ENCODE measurements at places on chromosomes 6 and 20.

GRCh38 chr20:32991792-32992641 lies 12.2 kb downstream of the SUN5 start:
- DNase-seq, result no peak

GRCh38 chr20:14715400-14715799 lies 378.0 kb upstream of the FLRT3 start:
- DNase-seq, result no peak

DNA sequence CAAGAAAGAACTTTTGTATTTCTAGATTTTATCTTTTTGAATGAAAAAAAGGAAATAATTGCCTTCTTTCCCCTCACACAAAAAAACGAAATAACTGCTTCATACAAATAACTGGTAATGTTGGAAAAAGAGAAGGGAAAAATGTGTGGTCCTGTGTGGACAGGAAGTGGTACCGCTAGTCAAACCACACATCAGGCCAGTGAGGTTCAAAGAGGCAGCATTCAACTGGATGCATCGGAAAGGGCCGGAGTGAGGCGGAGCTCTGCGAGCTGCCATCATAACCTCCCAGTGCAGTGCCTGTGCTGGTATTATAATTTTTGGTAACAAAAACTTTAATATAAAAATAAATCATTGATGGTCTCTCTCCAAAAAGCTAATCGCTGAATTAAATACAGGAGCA lies 111.2 kb downstream of the IRF4 start:
- no peak for DNase-seq

- DNase-seq, result peak; percentile 58
These were observed 57.8 kb downstream of the SLC2A10 start for GRCh38 chr20:46767127-46767761.

DNA sequence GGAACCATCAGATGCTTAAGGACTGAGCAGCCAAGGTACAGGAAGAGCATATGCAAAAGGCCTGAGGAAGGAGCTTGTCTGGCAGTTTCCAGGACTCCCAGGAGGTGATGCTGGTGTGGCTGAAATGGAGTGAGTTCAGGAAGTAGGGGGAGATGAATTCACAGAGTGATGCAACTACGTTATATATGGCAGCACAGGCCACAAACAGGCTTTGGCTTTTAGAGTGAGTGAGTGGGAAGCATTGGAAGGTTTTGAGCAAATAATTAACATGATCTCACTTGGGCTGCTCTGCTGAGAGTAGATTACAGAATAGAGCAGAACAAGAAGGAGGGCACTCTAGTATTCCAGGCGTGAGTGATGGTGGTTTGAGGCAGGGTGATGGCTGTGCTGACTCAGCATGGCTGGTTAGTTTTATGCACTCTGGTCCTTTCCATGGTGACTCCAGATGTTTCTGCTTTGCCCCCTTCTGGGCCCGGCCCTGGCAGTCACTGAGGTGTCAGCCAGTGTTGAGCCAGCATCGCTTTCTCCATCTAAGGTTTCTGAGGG lies 6.5 kb downstream of the BTN2A2 start:
- DNase-seq, result no peak

- no peak for DNase-seq
These were observed 775 bp upstream of the NRSN2 start for GRCh38 chr20:346033-346639.

DNA sequence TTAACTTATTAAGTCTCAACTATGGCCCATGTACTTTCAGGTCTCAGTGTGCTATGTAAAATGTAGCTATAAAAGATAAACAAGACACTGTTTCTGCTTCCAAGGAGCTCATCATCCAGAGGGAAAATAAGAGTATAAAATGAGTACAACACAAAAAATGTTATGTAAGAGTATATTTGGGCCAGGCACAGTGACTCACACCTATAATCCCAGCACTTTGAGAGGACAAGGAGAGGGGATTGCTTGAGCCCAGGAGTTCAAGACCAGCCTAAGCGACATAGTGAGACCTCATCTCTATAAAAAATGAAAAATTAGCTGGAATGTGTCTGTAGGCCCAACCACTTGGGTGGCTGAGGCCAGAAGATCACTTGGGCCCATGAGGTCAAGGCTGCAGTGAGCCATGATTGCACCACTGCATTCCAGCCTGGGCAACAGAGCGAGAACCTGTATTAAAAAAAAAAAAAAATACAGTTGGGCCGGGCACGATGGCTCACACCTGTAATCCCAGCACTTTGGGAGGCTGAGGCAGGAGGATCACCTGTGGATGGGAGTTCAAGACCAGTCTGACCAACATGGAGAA lies 124.0 kb downstream of the EDN1 start:
- no peak for DNase-seq

- DNase-seq, result no peak
These were observed 59.6 kb upstream of the QKI start for GRCh38 chr6:163354761-163355425.

DNA sequence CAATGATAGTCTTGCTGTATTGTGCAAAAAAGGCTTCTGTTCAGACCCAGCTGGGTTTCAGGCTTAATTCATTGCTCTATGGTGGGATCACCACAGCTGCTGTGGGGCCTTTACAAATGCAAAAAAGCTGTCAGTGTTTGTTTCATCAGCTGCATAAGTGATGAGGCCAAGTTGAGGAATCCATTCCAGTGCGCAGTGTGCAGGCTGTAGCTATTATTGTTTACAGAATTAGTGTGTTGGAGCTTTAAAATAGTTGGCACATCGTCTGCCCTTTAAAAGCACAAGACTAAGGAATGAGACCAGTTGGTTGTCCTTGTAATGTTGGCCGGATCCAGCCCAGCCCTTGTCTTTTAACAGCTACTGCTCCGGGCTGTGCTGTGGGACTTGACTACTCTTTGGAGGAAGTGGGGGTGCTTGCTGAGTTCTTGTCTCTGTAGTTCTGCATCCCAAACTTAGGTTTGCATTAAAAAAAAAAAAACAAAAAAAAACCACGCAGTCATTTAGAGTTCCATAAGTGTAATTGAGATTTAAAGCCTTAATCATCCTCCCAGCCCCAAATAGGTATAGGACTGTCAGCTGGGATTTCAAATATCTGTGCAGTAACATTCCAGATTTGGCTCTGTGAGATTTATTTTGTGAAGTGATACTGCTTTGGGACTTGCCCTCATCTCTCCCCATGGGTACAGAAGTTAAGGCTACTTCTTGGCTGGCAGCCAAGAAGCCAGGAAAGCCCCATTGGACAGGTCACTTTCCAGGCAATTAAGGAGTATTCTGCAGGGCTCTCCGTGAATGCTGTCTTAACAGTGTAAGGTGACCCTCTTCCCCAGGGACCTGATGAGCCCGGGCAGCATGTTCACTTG lies 19.3 kb downstream of the JARID2 start:
- DNase-seq, result no peak

GRCh38 chr6:108263371-108263770 lies 2.5 kb upstream of the SNX3 start:
- DNase-seq, result no peak

DNA sequence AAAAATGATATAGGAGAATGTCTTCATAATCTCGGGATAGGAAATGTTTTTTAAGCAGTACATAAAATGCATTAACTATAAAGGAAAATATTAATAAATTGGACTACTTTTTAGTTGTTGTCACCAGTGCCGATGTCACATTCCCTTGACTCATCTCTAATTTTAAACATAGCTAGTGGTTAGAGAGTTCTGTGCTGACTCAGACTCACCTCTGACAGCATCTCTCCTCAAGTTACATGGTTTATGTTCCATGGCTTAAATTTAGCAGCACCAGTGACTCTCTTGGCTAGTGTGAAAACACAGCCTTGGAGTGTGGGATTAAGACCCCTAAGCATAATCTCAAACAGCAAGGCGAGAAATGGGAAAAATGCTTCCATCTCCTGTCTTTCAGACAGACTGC lies 311.8 kb upstream of the MMS22L start:
- no peak for DNase-seq

GRCh38 chr20:10646886-10647420 lies 26.8 kb downstream of the JAG1 start:
- no peak for DNase-seq

DNA sequence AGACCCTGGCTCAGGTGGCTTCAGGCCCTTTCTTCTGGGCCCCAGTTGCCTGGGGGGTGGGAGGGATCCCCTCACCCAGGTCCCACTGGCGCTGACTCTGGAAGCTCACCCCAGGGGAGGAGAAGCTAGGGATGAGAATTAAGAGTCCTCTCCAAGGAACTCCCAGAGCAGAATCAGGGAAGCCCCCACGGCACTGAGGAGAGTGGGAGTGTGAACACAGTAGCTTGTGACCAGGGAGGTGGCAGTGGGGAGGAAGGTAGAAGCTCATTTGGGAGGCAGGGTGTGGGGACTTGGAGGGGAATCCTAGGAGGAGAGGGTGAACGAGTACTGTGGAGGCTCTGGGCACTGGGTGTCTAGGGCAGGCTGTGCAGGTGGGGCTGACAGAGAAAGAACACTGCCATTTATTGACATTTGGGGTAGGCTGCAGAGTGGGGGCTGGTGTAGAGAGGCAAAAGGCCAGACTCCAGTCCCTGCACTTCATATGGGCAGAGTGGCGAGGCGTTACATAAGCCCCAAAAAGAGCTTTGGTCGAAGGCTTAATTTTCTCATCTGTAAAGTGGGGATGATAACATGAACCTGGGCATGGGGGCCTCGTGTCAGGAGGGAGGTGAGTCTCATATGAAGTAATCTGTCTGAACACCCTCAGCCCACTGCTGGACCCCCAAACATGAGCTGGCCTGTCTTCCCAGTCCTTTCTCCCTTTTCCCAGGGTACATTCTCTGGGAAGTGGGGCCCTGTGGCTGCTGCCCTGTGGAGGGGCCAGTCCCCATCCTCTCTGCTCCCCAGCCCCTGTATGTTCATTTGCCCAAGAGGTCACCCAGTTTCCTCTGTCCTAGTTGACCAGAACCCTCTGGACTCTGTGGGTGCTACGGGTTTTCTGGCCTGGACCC lies 80.5 kb downstream of the VEGFA start:
- no peak for DNase-seq

DNA sequence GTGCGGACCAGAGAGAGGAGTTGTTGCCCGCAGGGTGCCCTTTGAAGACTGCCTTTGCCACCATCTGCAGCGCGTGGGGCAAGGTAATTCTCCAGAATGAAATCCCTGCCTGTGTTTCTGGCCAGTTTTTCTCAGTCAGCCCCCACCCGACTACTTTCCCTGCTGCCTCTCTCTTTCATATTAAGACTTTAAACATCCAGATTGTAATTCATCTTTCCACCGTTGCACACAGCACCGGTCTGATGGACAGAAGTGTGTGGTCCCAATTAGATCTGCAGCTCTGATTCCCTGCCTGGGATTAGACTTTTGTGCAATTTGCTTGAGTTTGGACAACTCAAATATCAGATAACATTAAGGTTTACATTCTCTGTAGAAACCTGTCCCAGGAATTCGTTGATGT lies 489.0 kb downstream of the QKI start:
- no peak for DNase-seq

GRCh38 chr20:33650753-33651561 lies 11.2 kb upstream of the C20orf144 start:
- no peak for DNase-seq

DNA sequence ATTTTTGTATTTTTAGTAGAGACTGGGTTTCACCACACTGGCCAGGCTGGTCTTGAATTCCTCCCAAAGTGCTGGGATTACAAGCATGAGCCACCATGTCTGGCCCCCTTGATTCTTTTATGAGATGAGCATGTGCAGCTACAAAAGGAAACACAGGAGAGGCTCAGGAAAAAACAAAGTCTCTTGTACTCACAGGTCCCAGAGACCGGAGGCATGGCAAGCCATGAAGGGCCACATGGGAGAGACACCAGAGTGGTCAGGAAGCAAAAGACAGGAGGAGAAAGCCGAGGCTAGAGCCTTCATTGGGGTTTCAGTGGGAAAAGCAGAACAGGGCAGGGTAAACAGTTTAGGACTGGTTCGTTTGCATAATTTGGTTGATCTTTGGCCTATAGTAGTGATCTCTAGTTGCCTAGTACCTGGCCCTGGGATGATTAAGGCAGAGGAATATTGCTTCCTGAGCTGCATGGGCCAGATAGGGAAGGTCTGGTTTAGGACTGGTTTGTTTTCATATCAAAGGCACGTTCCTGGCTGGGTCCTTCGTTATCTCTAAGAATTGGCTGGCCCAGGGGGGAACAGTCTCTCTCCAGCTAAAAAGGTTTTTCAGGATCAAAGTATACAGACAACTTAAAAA lies 48.2 kb upstream of the PRND start:
- DNase-seq, result no peak

GRCh38 chr20:14597206-14597715 lies 259.8 kb upstream of the FLRT3 start:
- no peak for DNase-seq

- DNase-seq, result peak; percentile 11
These were observed 402.5 kb upstream of the FKBP1C start for GRCh38 chr6:62808565-62809293.

DNA sequence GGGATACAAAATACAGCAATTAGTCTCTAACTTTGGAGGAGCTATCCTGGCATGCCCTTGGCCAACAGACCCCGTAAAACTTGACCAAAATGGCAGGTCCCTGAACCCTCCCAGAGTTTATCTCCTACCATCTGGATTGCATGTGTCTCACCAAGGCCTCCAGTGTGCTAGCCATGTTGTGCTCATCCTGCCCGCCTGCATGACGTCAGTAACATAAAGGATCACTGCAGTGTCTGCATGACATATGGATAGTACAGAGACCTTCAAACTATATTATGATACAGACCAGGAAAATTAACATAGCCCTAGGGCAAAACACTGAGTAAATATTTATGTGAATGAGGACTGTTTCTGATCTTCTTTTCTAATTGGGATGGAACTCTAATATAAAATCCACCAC lies 25.3 kb downstream of the CPXM1 start:
- no peak for DNase-seq

DNA sequence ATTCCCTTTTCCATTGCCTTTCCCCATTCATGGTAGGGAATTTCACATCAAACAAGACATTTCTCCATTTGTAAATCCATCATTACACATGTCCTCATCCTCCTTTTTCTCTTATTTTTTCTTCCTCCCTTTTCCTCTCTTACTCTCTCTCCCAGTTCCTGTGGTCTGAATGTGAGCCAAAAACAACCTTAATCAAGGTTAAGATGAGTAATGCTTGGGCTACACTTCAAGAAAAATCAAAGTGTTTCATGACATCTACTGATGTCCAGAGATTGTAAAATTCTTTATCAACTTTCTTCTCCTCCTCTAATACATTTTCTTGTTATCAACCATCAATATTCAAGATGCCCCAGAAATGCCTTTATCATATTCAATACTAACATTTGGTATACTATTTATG lies 208.0 kb upstream of the PRND start:
- DNase-seq, result no peak

DNA sequence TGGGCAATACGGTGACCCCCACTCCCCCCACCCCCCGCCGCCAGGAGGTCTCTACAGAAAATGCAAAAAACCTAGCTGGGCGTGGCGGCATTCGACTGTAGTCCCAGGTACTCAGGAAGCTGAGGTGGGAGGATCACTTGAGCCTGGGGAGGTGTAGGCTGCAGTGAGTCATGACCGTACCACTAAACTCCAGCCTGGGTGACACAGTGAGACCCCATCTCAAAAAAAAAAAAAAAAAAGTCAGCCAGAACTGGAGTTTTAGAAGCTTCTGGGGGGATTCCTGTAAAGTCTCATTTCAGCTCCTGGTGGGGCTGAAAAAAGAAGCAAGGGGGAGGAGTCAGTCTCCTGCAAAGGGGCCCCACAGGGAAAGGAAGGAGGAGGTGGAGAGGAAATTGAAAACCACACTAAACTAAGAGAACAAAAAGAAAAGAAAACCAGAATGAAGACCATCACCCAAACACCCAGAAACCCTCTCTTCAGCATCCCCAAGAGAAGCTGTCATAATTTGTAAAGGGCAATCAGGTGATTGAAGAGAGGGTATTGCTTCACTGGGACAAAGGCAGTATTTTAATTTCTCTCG lies 50.4 kb downstream of the NOL4L start:
- DNase-seq, result no peak

- DNase-seq, result no peak
These were observed 204.2 kb downstream of the ANKRD60 start for GRCh38 chr20:58024241-58024721.

GRCh38 chr20:59157961-59158541 lies 5.6 kb upstream of the ZNF831 start:
- no peak for DNase-seq
